ENCODE measurements at places on chromosomes 4 and X.
A peak's percentile ranks its signal among the peaks of the same experiment; 100 is the strongest.

GRCh38 chr4:30854531-30854930 is 134.4 kb downstream of the PCDH7 start:
- DNase-seq = no peak

DNA sequence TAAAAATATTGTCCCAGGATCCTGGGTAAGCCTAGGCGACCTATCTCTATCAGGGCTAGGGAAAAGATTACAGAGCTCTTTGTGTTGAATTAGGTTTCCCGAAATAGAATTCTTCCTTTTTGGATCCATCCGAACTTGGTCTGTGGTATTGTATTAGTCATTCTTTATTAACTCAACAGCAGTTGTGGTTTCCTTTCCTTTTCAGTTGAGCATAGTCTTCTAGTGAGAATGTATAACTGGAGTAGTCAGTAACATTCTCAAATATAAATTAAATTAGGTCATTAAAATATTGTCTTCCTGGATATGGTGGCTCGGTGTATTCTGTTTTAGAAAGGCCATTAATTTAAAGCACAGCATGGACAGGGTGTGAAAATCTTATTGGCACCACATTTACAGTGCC is 520.4 kb downstream of the NLGN4X start:
- DNase-seq = no peak

DNA sequence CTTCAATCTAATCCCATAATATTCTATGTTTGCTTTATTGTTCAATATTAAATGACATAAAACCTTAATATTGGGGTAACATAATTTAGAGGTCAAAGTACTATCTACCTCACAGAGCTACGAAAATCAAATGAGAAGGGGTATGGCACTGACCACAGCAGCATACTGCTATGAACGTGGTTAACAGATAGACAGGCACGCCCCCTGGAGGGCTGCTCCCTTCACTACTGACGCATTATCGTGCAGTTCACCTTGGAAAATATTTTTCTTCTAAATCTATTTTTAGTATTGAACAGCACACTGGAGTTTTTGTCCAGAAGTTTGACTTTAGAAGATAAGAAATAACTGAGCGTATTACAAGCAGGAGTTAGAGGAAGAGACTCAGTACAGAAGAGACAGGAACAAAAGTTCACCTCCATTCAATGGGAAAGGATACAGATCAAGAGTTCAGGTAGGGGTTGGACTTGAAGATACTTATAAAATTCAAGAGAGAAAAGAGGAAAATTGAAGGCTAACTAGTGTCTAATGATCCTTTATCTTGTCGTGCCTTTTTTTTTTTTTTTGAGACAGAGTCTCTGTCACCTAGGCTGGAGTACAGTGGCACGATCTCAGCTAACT is 22.7 kb downstream of the MAP9 start:
- peak; percentile 31 for DNase-seq

DNA sequence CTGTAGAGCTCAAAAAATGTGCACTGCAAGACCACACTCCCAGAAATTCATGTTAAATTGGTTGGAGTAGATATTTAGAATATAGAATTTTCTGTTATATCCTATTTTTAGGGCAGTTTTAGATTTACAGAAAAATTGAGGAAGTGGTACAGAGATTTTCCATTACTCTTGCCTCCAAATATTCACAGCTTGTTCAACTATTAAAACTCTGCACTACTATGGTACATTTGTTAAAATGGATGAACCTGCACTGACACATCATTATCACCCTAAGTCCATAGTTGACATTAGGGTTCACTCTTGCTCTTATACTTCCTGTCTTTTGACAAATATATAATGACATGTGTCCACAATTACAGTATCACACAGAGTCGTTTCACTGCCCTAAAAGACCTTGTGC is 1724.5 kb downstream of the C4orf33 start:
- DNase-seq = no peak

GRCh38 chrX:74510401-74510800 is 89.1 kb downstream of the SLC16A2 start:
- DNase-seq = no peak

DNA sequence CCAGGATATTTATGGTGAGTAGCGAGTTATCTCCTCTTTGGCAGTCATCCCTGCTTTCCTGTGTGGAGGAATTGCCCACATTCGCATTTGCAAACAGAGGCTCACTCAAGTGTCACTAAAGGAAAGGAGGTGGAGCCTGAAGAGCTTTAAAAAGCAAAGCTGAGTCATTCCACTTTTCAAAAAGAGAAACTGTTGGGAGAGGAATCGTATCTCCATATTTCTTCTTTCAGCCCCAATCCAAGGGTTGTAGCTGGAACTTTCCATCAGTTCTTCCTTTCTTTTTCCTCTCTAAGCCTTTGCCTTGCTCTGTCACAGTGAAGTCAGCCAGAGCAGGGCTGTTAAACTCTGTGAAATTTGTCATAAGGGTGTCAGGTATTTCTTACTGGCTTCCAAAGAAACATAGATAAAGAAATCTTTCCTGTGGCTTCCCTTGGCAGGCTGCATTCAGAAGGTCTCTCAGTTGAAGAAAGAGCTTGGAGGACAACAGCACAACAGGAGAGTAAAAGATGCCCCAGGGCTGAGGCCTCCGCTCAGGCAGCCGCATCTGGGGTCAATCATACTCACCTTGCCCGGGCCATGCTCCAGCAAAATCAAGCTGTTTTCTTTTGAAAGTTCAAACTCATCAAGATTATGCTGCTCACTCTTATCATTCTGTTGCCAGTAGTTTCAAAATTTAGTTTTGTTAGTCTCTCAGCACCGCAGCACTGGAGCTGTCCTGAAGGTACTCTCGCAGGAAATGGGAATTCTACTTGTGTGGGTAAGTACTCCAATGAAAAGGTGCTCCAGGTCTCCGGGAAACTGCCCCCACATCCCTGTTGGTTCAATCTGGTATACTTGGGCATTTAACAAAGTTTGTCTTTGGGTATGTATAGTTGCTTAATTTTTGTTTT is at the start of gene EGF:
Gene EGF (plus strand): TSS at position 178 of the 890 bp plus-strand sequence. CDS start 453 bp downstream, at position 631.
- DNase-seq = peak; percentile 22

DNA sequence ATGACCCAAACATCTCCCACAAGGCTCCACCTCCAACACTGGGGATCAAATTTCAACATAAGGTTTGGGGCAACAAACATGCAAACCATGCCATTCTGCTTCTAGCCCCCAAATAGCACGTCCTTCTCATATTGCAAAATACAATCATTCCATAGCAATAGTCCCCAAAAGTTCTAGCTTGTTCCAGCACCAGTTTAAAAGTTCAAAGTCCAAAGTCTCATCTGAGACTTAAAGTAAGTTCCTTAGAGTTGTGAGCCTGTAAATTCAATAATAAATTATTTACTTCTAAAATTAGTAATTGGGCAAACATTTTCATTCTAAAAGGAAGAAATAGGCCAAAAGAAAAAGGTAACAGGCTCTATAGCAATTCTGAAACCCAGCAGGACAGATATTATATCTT is 8.9 kb upstream of the TASL start:
- no peak for DNase-seq

DNA sequence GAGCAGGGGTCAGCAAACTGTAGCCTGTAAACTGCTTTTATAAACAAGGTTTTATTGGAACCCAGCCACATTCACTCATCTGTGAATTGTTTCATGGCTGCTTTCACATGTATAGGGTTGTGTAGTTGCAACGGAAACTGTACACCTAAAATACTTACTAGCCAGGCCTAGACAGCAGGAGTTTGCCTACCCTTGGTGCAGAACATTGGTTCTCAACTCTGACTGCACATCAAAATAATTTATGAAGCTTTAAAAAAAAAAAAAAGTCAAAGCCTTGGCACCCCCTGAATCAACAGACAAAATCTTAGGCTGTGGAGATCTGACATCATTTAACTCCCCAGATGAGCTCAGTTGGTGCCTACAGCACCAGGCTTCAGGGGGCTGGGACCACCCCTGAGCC is 27.8 kb downstream of the ADGRA3 start:
- no peak for DNase-seq

- DNase-seq = no peak
Measured at GRCh38 chrX:79263550-79263949, 103.6 kb downstream of the ITM2A start.

- no peak for DNase-seq
Measured at GRCh38 chrX:117511379-117511778, 605.2 kb downstream of the KLHL13 start.

- DNase-seq = peak; percentile 84
Measured at GRCh38 chr4:20378181-20378580, 126.5 kb downstream of the SLIT2 start.

DNA sequence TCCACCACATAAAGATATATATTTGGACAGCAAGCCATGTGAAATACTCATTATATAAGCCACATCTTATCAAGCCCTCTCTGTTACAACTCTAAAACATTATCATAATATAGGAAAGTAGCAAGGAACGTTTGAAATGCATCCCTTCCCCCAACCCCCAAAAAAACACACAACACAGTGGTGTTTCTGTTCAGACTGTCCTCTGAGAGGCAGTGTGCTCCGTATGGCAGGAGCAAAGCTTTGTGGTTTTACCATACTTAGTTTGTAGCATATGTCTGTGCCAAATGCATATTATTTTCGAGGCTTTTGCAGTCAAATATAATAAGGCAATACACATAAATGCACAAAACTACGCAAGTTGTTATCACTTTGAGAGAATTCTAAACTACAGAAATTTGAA is 194.2 kb downstream of the RAPGEF2 start:
- peak; percentile 28 for DNase-seq

GRCh38 chr4:108520807-108521206 is 99.6 kb upstream of the RPL34 start:
- DNase-seq = no peak

GRCh38 chr4:76504613-76505465 is 69.8 kb downstream of the SHROOM3 start:
- DNase-seq = no peak

DNA sequence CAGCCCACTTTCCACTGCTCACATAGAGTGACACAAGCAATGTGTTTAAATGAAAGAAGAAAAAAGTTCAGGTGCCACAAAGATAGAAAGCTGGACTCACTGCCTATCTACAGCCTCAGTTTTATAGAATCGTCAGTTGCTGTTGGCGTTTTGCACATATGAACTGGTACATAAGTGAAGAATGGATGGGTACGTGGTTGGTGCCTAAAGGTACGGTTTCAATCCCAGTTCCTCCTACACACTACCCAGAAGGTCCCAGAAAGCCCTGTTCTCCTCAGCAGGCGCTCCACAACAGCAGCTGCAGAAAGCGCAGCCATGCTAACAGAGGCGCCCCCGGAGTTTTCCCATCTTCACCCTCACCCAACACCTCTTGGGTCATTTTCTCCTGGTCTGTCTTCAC is 23.6 kb downstream of the CHST7 start:
- DNase-seq = no peak

DNA sequence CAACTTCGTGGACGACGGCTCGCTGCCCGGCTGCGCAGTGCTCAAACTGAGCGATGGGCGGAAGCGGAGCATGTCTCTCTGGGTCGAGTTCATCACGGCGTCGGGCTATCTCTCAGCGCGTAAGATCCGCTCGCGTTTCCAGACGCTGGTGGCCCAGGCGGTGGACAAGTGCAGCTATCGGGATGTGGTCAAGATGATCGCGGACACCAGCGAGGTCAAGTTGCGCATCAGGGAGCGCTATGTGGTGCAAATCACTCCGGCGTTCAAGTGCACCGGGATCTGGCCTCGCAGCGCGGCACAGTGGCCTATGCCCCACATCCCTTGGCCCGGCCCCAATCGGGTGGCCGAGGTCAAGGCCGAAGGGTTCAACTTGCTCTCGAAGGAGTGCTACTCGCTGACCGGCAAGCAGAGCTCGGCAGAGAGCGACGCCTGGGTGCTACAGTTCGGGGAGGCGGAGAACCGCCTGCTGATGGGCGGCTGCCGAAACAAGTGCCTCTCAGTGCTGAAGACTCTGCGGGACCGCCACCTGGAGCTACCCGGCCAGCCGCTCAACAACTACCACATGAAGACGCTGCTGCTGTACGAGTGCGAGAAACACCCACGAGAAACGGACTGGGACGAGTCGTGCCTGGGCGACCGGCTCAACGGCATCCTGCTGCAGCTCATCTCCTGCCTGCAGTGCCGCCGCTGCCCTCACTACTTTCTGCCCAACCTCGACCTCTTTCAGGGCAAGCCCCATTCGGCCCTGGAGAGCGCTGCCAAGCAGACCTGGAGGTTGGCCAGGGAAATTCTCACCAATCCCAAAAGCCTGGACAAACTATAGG is 1.5 kb downstream of the MAB21L2 start:
- DNase-seq = no peak

- DNase-seq = no peak
Measured at GRCh38 chr4:136540747-136541146, 991.5 kb downstream of the PCDH18 start.

DNA sequence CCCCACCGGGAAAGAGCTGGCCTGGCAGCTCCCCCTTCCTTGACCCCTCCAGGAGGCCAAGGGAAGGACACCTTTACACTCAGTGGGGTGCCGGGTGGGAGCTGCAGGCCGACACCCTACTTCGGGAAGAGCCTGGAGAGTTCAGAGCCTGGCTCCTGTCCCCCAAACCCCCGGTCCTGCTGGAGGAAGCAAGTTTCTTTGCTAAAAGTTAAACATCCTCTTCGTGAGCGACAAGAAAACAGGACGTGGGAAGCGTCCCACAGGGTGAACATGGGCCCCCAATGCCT is 2.4 kb upstream of the FTSJ1 start:
- no peak for DNase-seq

Data from foreskin melanocyte (primary cell).